NCI-H460 (cell line): ENCODE measurements at places on chromosomes 3 and 15.

DNA sequence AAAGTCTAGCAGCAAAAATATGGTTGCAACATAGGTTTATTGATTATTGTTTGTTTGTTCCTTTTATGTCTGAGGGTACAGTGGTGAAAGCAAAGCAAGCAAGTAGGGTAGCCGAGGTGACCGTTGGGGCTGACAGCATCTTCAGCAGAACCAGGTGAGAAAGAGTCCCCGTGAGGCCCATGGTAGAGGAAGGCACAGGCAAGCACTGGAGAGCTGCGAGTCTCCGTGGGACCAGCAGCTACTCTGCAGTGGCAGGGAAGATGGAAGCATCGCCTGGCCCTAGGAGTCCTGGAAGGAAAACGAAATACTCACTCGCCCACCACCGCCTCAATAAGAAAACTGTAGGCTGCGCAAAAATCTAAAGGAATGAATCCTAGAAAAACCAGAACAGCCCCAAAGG is 25.3 kb upstream of the GABRA5 start:
- no peak for DNase-seq

DNA sequence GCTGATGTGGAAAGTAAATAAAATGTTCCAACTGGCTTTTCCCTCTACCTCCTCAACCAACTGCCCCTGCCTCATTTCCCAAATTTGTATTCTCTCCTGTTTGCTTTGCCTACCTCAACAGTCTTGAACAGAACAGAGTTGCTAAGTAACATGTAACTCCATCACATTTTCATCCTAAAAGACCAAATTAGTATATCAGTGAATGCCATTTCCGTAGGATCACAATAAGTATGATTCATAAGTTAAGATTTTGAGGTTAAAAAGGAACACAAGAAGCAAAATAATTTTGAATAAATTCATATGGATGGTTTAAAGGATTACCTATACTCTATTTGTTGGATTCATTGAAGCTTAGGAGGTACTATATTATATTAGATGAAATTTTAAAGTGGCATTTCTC is 154.9 kb downstream of the ECT2 start:
- no peak for DNase-seq

DNA sequence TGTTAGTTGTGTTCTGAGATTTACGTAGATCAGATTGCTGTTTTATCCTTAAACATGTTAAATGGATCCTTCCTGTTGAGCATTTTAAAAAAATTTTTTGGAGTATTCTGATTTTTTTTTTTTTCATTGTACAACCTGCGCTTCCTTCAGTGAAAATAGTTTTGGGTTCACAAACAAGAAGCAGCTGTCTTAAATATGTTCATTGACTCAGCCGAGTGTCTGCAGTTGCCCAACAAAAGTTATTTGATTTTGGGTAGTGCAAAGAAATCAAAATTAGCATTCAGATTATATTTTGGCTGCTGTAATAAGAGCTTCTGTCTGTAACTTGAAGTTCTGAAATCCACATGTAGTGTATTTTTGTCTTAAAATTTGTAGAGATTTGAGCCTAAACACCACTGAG is 148.2 kb downstream of the BBX start:
- no peak for DNase-seq

DNA sequence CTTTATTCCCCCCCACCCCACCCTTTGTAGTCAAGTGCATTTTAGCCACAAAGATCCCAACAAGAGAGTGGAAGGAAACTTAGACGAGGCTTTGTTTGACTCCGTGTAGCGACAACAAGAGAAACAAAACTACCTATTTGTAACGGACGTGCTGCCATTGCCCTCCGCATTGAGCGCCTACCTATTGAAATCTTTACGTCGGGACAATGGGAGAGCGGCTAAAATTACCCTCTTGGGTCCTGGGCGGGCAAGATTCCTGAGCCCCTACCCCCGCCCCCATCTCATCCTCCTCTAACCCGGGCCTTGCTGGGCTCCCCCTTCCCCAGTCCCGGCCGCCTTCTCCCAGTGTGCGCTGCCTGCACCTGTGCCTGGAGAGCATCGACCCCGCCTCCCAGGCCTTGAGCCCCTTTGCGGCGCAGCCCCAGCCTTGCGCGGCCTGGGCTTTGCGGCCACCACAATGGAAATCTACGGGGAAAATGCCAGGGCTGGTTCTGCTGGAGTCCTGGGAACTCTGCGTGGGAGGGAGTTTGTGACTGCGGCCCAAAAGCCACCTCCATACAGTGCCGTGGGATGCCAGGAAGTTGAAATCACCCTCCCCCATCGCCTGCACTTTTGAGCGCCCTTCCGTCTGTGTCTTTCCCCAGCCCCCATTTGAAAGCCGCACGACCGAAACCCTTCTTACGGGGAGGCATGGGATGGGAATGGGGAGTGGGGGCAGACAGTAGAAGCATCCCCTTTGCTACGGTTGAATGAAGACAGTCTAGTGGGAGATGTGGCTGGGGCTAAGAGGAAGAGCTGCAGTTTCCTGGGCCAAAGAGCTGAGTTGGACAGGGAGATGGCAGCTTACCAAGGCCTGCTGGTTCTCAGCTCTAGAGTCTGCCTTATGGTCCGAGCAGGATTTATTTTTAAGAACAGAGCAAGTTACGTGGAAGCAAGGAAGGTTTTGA is 1.1 kb upstream of the SOX2 start:
- DNase-seq: no peak

- no peak for DNase-seq
These were observed 265.2 kb upstream of the PROK2 start for GRCh38 chr3:72050048-72050632.

GRCh38 chr3:154799800-154800199 is 280.3 kb upstream of the MME start:
- no peak for DNase-seq

DNA sequence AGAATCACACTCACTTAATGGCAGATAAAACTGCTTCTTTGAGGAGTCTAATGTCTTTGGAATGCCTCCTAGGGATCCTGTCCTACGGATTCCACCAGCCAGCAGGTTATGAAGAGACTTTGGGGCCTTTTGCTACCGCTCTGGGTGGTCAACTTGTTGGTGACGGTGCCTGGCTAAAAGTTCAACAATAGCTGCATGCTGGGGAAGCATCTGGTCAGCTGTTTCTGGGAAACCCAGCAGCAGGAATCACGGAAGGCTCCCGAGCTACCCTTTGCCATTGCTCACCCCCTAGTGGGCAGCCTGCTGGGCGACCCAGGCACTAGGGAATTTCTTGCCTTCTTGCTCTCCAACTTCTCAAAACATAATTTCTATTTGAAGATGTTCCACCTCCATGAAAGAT is 263.3 kb downstream of the NEK10 start:
- DNase-seq: no peak

DNA sequence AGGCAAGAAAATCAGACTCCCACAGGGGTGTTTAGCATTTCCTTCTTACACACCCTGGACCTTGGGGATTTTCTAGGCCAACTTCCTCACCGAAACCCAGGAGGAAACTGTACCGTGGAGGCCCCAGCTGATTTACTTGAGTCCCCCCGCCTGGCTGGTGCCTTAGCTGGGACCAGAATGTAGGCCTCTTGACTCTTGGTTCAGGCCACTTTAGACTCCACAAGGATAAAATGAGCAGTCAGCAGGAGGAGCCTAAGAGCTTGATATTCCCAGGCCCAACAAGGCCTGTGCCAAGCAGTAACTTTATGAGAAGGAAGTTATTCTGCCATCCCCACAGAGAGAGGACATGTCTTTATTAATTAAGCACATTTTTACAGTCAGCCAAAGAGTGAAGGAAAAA is 4.6 kb upstream of the APBA2 start:
- DNase-seq: no peak

DNA sequence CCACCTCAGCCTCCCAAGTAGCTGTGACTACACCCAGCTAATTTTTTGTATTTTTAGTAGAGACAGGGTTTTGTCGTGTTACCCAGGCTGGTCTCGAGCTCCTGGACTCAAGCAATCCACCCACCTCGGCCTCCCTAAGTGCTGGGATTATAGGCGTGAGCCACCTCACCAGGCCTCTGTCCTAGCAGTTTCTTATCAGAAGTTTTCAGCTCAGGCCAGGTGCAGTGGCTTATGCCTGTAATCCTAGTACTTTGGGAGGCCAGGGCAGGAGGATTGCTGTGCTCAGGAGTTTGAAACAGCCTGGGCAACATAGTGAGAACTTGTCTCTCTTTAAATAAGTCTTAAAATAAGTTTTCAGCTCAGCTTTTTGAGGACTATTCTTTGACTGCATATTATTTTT is 48.4 kb downstream of the SGO1 start:
- DNase-seq: no peak
